Lower lobe of right lung (tissue), 2 donors: ENCODE measurements at places on chromosomes 5 and 9. TPM values are rescaled to one million over a fixed set of nuclear protein-coding genes. Genes with fewer than 3 reads are reported as not detected.
A peak's percentile ranks its signal among the peaks of the same experiment; 100 is the strongest.

- DNase-seq: no peak
- peaks cover 15% of the 10 kb centered on the region for H3K4me1 ChIP-seq
- no peaks in the 10 kb centered on the region for H3K27me3 ChIP-seq
- H3K36me3 ChIP-seq: no peaks in the 10 kb centered on the region
- peak overlapping the region; percentile 14 for H3K27ac ChIP-seq
Observed at GRCh38 chr5:56011835-56012234, 17.1 kb upstream of the IL6ST start.

DNA sequence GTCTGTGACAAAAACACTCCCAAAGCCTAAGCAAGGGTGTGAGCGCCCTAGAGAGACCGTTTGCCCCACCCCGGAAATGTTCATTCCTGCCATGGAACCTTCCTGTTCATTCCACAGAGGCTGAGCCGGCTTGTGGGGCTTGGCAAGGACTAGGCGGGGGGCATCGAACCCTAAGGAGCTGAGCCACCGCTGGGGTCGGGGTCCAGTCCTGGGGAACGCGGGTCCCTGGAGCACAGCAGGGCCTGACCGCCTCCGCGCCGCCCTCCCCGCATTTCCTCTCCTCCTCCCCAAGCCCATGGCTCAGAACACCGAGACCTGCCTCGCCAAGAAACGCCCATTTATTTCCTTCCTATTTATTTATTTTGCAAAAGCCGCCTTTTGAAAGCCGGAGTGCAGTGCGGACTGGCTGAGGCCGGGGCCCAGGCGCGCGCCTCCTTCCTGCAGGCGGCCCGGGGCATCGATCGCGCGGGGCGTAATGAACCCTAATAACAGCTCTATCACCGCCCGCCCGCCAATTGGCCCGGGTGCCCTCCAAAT lies 228.9 kb upstream of the IRX4 start:
- H3K27me3 ChIP-seq: no peaks in the 10 kb centered on the region
- H3K4me1 ChIP-seq: no peaks in the 10 kb centered on the region
- no peak overlapping the region for H3K27ac ChIP-seq
- H3K36me3 ChIP-seq: no peaks in the 10 kb centered on the region
- H3K4me3 ChIP-seq: no peak overlapping the region

The RNF38 gene
- 48.9 TPM for total RNA-seq

DNA sequence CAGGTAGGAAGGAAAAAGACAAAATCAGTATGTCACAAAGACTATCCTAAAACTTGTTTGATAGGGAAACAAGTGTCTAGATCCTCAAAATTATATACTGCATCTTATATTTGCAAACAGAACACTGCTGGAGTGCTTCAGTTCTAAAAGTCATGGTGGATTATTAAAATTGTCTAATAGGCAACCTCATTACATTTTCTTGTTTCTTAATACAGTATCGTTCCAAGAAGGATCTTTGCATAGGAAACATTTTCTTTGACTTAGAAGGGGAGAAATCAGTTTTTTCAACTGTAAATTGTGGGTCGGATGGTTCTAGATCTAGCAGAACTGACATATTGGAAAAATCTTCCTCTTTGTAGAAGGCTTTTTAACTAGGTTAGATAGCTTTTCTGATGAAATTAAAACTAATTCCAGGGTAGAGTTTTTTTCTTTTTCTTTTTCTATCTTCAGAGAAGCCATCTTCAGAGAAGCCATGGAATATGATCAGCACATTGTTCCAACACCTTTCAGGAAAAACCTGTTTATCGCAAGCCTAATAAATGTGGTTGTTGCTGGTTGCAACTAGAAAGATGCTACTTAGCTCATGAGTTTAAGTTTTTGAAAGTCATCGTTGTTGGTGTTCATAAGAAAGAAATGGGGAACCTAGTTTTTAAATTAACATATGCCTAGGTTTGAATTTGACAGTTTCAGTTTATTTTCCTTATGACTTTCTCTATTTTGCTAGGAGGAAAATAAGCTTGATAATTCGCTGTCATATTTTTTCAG lies 7.4 kb downstream of the CPEB4 start:
- peaks cover 67% of the 10 kb centered on the region for H3K4me1 ChIP-seq
- no peaks in the 10 kb centered on the region for H3K27me3 ChIP-seq
- no peak for DNase-seq
- H3K4me3 ChIP-seq: peak overlapping the region; percentile 2
- H3K27ac ChIP-seq: no peak overlapping the region

The KIAA1958 gene
- 14.1 TPM for total RNA-seq

- no peaks in the 10 kb centered on the region for H3K36me3 ChIP-seq
- H3K4me3 ChIP-seq: no peak overlapping the region
- peaks cover 85% of the 10 kb centered on the region for H3K4me1 ChIP-seq
- H3K27me3 ChIP-seq: no peaks in the 10 kb centered on the region
Observed at GRCh38 chr9:77956555-77956954, 75.1 kb downstream of the GNAQ start.

- no peaks in the 10 kb centered on the region for H3K36me3 ChIP-seq
- no peaks in the 10 kb centered on the region for H3K4me1 ChIP-seq
- no peak overlapping the region for H3K4me3 ChIP-seq
- no peak for DNase-seq
- H3K27me3 ChIP-seq: no peaks in the 10 kb centered on the region
- H3K27ac ChIP-seq: no peak overlapping the region
Observed at GRCh38 chr9:110923601-110924000, 114.7 kb downstream of the LPAR1 start.

DNA sequence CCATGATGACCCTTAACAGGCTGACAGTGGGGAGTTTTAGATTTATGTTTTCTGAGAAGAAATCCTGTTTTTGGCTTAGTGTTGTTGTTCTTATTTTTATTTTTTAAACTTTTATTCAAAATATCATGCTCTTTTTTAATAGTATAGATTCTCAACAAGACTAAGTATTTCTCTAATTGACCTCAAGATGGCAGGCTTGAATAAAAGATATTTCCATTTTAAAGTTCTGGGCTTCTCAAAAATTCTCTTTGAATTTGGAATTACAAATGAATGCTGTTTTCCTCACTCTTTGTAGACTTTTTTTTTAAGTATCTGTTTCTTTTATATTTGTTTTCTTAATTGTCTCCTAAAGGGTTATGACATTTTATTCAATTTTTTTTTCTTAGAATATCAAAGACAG lies 50.0 kb upstream of the SH3GL2 start:
- no peaks in the 10 kb centered on the region for H3K4me1 ChIP-seq
- no peak overlapping the region for H3K4me3 ChIP-seq
- H3K27ac ChIP-seq: no peak overlapping the region
- no peaks in the 10 kb centered on the region for H3K36me3 ChIP-seq
- no peaks in the 10 kb centered on the region for H3K27me3 ChIP-seq

DNA sequence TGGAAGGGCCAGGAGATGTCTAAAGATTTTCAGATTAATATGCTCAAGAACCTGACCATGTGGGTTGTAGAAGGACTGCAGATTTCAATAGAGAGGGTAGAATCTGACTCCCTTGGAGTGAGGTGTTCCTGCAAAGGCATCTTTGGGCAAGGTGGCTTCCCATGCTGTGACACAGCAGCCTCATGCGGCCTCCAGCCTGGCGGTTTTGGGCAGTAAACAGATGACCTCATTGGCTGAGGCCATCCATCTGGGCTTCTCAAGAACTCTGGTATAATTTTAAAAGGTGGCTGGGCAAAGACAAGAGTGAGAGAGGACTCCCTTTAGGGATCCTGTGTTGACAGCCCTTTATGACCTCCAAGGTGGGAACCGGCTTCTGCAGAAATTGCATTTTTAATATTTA lies 90.3 kb upstream of the ERCC6L2 start:
- no peaks in the 10 kb centered on the region for H3K27me3 ChIP-seq
- H3K4me1 ChIP-seq: no peaks in the 10 kb centered on the region
- no peak overlapping the region for H3K4me3 ChIP-seq
- no peak for DNase-seq
- H3K27ac ChIP-seq: no peak overlapping the region

The PTGES gene
- 3.9 TPM for total RNA-seq

DNA sequence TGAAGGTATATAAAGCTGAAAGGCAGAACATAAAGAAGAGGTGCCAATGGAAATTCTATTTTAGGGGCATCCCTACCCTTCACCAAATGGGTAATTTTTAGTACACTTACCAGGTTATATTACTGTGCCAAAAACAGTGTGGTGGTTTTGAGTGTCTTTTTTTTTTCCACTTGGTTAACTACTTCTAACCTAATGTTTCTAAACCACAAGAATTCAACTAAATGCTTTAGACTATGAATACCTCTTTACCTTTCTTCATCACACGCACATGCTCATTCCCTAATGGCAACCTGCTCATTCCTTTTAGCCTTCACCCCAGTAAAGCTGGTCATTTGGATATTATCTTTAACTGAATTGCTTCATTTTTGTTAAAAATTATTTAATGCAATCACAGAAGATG lies 215.6 kb downstream of the PIK3R1 start:
- no peak for DNase-seq
- no peak overlapping the region for H3K4me3 ChIP-seq
- no peaks in the 10 kb centered on the region for H3K27me3 ChIP-seq
- H3K36me3 ChIP-seq: no peaks in the 10 kb centered on the region
- no peak overlapping the region for H3K27ac ChIP-seq
- H3K4me1 ChIP-seq: peaks cover 23% of the 10 kb centered on the region

DNA sequence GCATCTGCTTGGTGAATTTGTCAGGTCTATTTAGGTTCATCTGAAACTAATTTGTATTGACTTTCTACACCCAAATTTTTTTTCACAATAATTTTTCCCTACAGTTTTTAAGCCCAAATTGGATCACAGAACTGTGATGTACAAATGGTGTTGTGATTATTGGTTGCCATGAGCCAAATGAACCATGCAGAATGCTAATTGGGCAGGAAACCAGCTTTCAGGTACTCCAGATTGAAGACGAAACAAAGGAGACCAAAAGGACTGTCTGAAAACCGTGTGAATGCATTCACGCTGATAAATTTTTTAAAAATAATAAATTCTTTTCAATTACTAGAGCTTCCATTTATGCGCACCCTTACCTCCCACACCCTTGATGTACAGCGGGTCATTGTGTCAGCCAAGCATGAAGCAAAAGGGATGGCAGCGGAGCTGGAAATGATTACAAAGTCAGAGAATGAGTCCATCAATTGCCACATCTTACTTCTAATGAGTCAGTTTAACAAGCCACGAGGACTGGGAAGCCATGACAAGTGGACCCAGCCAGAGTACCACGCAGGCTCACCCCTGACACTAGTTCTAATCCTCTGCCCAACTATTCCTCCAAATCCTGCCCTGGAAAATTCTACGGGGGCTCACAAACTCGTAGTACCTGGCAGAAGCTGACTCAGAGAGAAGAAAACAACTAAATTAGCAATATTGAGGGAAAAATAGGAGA lies 66.5 kb downstream of the SEMA6A start:
- H3K36me3 ChIP-seq: no peaks in the 10 kb centered on the region
- no peak overlapping the region for H3K27ac ChIP-seq
- H3K4me1 ChIP-seq: peaks cover 15% of the 10 kb centered on the region
- DNase-seq: no peak
- H3K4me3 ChIP-seq: no peak overlapping the region

DNA sequence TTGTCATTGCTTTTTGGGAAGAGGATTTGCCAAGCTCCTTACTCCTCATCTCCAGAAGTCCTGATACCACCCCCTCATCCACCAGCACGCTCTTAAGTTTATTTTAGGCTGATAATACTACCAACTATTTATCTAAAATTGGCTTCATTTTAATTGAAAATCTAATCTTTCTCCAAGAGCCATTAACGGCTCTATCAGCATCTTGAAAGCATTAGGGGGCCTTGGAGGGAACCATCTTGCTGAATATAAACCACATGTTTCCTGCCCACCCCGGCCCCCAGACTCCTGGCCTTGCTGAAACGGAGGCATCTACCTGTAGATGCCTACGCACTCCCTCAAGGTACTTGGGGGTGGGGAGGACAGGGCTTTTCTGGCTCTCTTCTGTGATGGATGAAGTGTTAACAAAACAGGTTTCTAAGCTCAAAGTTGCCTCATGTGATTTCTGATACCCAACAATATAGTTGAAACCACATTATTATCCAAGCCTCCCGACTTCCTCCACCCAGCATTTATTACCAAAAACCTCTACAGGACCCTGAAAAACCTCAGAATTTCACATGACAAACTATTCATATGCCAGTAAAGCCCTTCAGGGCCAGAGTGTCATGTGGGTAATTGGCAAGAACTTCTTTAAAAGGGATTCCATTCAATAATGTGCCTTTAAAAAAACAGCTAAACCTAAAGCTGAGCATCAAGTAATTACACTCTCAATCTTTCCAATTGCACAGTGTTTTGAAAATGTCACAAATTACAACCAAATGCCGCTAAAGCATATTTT lies 96.7 kb downstream of the SAXO1 start:
- H3K27me3 ChIP-seq: no peaks in the 10 kb centered on the region
- H3K27ac ChIP-seq: no peak overlapping the region
- no peaks in the 10 kb centered on the region for H3K4me1 ChIP-seq
- H3K36me3 ChIP-seq: no peaks in the 10 kb centered on the region

GRCh38 chr9:127388856-127389238 lies 8.1 kb upstream of the SLC2A8 start:
- H3K36me3 ChIP-seq: no peaks in the 10 kb centered on the region
- no peak overlapping the region for H3K27ac ChIP-seq
- H3K4me3 ChIP-seq: no peak overlapping the region
- no peak for DNase-seq
- H3K4me1 ChIP-seq: peaks cover 10% of the 10 kb centered on the region

The AIF1L gene
- 16.0 TPM for total RNA-seq

DNA sequence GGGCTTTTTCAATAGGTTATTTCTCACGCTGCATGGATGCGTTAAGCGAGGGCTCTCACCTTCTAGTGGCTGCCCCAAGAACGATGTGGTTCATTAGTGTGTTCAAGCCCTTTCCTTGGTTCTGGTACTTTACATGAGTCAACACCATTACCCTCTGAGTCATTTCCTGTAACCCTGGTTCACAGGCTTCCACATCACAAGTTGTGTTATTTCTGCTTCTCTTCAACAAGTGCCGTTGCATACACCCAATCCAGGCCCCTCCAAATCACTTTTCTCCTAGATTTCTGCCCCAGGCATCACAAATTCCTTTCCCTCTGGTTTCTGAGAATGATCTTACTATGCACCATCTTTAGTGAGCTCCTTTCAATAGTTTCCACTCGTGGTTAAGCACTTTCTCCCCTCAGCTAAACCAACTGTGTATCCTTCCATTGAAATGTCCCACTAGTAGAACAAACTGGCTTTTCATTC lies 69.5 kb upstream of the RAD23B start:
- no peaks in the 10 kb centered on the region for H3K36me3 ChIP-seq
- no peaks in the 10 kb centered on the region for H3K27me3 ChIP-seq
- H3K4me1 ChIP-seq: peaks cover 14% of the 10 kb centered on the region
- no peak for DNase-seq
- no peak overlapping the region for H3K27ac ChIP-seq
- H3K4me3 ChIP-seq: no peak overlapping the region

The CA9 gene
- total RNA-seq: not detected

The PPP3R2 gene
- total RNA-seq: not detected

- DNase-seq: no peak
- H3K27me3 ChIP-seq: peaks cover 13% of the 10 kb centered on the region
- no peak overlapping the region for H3K27ac ChIP-seq
- no peaks in the 10 kb centered on the region for H3K36me3 ChIP-seq
Observed at GRCh38 chr5:10853154-10853553, 92.1 kb upstream of the DAP start.

GRCh38 chr5:179192891-179193470 lies 132.8 kb downstream of the ZNF354C start:
- no peaks in the 10 kb centered on the region for H3K4me1 ChIP-seq
- no peaks in the 10 kb centered on the region for H3K36me3 ChIP-seq
- H3K4me3 ChIP-seq: no peak overlapping the region

The RANBP3L gene
- 2.8 TPM for total RNA-seq
